ENCODE measurements at places on chromosomes 6 and 20. TPM values are rescaled to one million over a fixed set of nuclear protein-coding genes. Genes with fewer than 3 reads are reported as not detected.
A peak's percentile ranks its signal among the peaks of the same experiment; 100 is the strongest.

GRCh38 chr20:44003609-44004008 is 89.0 kb downstream of the TOX2 start:
- DNase-seq, result no peak
- H3K4me1 ChIP-seq, result no peaks in the 10 kb centered on the region
- no peaks in the 10 kb centered on the region for H3K36me3 ChIP-seq
- no peak overlapping the region for H3K27ac ChIP-seq
- H3K27me3 ChIP-seq, result no peaks in the 10 kb centered on the region

GJA10 gene
- not detected for total RNA-seq

SCRT2 gene
- not detected for total RNA-seq

DNA sequence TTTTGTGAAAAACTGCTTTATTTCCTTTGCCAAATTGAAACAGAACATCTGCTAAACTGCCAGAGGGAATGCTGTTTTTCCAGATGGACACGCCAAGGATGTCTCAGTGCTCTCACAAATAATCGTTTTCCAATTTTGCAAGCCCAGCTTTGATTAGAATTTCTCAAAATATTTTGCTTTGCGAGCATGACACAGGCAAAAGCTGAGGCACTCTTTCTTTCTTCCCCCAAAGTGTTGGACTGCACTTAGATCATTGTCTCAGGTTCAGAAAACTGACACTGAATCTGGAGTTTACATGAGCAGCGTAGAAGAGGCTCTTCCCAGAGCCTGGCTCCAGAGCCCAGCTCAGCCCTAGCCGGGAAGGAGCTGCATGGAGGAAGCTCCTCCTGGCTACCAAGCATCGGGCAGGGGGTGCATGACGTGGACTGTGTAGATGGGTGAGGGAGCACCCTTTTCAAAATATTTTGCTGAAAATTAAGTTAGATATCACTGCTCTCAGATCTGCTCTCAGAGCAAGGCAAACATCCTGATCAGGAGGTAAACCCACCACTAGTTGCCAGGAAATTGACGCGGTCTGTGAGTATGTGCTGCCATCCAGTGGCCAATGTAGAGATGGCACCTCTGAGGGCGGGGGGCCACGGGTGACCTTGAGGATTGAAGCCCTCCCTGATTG is 107.5 kb downstream of the SLC22A3 start:
- H3K4me3 ChIP-seq, result no peak overlapping the region
- no peaks in the 10 kb centered on the region for H3K4me1 ChIP-seq
- H3K36me3 ChIP-seq, result no peaks in the 10 kb centered on the region
- DNase-seq, result peak; percentile 33

DNA sequence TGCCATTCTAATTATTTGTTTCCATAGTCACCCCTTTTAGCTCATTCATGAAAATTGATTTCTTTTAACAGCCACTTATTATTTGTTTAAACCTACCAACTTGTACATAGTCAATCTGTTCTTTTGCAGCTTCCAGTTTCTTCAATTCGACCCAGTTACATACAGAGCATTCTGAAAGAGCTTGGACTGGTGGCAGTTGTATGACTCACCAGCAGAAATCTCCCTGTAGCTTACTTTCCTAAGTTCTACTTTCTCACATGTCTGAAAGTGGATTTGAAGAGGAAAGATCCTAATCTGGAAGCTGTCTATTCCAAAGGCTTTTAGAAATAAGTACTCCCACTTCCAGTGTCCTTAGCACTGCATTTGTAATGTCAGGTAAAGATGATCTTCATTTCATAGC is 447.9 kb downstream of the HTR1B start:
- no peaks in the 10 kb centered on the region for H3K36me3 ChIP-seq
- no peaks in the 10 kb centered on the region for H3K27me3 ChIP-seq
- DNase-seq, result no peak
- no peaks in the 10 kb centered on the region for H3K4me1 ChIP-seq
- no peak overlapping the region for H3K27ac ChIP-seq

TSHZ2 gene
- total RNA-seq, result 59.6 TPM

DNA sequence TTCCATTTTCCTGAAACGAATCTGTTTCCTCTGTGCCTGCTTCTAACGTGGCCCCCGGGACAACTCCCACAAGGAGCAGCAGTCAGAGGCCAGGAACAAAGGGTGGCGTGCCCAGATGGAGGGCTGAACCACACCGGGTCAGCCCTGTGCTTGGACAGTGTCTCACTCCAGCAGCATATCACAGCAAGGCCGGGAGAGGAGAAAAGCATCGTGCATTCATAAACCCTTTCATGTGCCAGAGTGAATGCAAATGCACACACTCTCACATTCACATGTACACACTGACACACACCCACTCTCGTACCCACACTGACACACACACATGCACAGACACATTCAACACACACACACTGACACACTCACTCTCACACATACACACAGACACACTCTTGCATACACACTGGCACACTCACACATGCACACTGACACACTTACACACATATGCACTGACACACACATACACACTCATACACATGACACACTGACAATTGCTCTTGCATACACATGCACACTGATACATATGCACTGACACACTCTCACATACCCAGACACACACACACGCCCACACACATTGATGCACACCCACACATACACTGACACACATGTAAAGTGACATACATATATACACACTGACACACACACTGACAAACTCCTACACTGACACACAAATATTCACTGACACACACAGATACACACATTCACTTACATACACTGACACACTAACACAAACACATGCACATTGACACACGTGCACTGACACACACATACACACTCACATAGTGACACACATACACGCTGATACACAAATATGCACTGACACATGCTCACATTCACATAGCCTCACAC is 237.0 kb downstream of the LRFN2 start:
- no peaks in the 10 kb centered on the region for H3K4me1 ChIP-seq
- no peaks in the 10 kb centered on the region for H3K36me3 ChIP-seq
- H3K27ac ChIP-seq, result no peak overlapping the region
- no peaks in the 10 kb centered on the region for H3K27me3 ChIP-seq
- no peak overlapping the region for H3K4me3 ChIP-seq
- DNase-seq, result no peak
